ENCODE measurements at places on chromosomes 1 and 21.

DNA sequence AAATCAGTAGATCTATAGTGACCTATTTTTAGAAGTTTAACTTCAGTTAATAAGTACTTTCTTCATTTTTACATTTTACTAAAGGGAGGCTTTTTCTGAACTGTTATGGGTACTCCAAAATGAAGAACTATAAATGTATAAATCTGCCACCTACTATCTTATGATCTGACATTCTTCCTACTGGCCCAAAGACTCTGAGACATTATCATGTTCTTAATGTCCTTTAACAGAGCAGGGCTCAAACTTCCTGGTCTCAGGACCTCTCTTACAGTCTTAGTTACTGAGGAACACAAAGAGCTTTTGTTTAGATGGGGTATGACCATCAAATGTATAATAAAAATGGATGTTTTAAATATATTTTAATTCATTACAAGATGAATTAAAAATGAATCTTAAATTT lies 8.9 kb downstream of the TRIM33 start:
- DNase-seq = no peak

- DNase-seq = peak; percentile 7
These were observed 4.2 kb downstream of the FMO1 start for GRCh38 chr1:171252482-171252881.

- no peak for DNase-seq
These were observed 45.5 kb downstream of the TP73 start for GRCh38 chr1:3697810-3698209.

DNA sequence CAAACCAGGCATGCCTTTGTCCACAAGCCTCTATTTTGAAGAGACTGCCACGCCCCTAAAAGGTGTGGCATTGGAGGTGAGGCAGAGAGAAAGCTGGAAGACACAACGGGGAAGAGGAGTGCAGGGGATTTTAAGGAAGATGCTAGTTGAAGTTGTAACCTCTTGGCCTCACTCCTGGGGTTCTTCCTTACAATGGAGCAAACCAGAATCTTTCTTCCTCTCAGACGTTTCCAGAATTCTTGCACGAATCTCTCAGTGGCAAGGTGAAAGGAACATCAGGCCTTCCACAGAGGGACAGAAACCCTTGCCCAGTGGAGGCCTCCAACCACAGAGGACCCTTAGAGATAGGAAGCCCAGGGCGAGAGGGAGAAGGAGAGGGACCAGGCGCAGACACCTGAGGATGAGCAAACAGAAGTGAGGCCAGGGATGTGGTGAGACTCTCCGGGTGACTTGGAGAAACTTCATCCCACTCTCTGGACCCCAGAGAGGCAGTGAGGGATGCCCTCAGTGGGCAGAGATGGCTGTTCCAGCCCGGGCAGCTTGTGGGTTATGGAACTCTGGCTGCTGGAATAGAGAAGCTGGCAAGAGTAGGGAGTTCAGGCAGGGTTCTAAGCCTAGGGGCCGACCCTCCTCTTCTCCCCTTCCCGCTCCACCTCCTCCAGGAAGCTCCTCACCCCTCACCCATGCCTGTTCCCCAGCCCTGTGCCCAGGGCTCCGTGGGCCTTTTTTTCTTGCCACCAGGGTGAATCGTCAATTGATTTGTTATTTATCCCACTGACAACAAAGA lies 136.8 kb upstream of the RUNX3 start:
- DNase-seq = no peak

DNA sequence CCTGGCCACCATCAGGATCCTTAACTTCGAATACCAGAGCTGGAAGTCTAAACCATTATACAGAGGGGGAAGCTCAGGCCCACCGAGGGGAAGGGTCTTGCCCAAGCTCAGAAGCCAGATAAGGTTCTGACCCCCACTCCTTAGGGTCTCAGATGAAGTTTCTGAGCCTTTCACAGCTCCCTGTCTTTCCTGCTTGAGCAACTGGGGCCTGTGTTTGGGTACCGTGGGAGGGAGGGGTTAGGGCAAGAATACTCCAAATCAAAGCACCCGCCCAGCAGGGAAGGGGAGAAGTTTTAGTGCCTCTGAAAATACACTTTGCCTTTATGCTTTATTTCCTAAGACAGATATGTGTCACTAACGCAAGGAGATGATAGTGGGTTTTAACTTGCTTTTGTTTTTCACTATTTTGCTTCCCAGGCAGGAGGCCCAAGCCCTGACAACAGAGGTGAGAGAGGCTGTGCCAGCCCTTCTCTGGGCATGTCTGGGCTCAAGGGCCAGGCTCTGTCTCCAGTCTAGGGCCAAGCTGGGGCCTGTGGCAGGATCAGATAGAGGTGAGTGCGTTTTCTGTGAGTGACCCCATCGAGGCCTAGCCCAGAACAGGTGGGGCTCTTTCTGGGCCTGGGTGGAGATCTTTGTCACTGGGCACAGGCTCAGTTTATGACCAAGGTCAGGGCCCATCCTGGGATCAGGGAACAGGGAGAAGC lies 20.5 kb upstream of the TENT5B start:
- DNase-seq = no peak

Measured in CD4-positive, CD25-positive, alpha-beta regulatory T cell (primary cell).